ENCODE measurements at places on chromosomes 7 and 10.

GRCh38 chr10:15705298-15705697 lies 14.4 kb downstream of the ITGA8 start:
- DNase-seq = no peak

GRCh38 chr7:128835790-128836641 lies 5.8 kb downstream of the FLNC start:
- no peak for DNase-seq

DNA sequence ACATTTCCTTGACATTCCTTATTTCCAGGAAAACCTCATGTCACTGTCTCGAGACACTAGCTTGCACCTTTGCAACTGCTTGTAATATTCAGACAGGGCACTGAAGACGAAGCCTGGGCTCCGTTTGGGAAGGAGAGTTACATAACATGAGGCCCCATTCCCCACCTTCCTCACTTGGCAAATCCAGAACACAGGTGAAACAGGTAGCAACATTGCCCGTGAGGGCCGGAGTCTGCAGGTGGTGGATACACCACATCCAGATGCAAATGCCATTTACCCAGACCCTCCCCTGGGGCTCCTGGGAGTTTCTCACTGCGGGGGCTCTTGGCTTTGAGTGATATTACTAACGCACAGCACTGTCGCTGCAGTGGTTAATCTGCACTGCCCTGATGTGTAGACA lies 491.0 kb downstream of the PTPRN2 start:
- DNase-seq = no peak

DNA sequence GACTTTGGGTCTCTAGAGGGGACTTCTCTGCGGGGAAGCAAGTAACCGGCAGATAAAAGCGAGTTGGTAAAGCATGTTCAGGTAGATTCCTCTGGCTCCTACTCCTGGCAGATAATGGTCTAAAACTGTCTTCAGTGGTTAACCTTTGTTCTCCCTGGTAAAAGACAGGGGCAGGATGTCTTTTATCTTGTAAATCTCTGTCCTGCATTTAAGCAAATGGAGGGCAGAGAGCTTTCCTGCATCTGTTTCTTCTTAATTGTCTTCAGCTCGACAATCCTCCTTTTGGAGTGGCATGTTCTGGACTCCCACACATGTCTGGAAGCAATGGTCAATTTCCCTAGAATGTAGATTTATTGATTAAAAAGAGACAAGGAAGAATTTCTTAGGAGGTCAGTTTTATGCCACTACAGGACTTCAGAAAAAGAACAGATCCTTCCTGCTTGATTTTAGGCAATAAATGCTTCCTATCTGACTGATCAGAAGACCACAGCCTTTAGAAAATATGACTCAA lies 16.6 kb downstream of the C7orf33 start:
- DNase-seq = no peak

DNA sequence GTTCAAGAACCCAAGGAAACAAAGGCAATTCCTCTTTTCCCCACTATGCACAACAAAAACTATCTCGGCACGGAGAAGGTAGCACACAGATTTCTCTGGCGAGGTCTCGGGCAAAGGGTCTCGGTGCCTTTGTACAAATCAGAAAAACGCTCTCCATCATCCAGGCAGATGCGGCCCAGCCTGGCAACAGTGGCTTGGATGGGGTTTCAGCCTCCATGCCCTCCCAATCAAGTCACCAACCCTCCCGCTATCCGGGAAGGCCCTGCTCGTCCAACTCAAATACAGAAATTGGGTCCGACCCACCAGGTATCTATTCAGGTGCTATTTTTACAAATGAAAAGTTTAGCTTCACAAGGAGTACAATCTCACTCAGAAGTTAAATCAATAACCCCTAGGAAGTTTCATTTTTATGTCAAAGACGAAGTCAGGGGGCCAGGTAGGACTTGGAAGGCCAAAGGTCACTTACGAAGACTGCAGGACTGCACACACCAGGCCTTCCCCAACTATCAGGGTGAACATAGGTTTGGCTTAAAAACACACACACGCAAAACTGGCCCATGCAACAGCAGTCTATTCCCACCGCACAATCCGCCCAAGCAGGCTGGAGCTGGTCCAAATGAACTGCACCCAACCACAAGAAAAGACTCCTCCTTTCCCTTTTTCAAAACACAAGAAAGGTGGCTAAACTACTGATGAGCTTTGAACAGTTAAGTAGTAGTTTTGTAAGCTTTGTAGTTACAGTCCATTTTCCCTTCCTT lies 43.0 kb downstream of the GNA12 start:
- no peak for DNase-seq
